ENCODE measurements at places on chromosomes 7 and 10.

DNA sequence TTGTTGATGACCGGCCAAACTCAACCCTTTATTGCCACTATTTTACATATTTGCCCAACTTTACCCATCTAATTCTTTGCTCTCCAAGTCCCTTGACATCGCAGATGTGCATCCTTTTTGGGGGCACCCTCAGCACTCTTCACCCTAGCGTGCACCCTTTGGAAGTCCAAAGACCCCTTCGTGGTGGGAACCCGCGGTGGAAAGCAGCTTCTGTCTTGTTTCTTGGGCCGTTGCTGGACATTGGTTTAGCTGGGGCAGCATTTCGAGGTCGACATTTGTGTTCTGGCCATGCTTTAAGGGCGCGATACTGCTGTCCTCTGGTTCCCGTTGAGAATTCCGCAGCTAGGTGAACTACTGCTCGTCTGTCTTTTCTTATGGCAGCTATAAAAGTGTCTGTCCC lies 326 bp upstream of the PAPOLB start:
- DNase-seq, result no peak

DNA sequence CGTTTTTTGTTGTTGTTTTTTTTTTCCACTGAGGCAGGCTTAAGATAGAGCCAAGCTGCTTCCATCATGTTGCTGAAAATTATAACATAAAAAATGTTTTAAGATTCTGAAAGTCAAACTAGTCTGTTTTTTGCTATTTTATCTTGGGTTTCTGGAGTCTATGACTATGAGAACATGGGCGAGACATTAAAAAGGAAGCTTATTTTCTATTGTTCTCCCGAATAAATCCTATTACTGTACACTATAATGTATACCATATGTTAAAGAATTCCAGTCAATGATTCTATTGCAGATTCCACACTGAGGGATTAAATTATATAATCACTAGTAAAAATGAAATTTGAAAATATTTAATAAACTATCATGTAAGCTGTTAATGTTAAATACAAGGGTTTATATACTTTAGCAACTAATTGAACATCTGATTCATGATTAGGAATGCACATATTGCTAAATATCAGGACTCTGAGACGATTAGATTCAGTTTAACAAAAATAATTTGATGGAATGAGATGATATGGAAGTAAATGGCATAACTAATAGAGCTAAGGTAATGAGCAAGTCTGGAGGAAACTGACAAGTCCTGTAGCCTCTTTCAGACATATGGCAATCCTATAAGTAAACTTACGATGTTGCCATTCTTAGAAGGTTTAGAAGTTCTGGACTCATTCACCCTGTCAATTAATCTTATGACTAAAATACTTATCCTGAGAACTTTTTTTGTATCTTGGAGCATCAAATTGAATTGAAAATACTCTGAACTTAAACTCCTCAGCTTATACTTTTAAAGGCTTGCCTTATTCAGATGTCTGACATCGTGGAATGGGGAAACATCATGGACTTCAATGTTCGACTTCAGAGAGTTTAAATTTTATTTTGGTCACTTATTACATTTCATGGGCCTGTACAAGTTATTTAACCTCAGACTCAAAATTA lies 294.8 kb upstream of the DGKB start:
- DNase-seq, result no peak

GRCh38 chr10:120538091-120538490 lies 81.1 kb downstream of the PLPP4 start:
- no peak for DNase-seq

- DNase-seq, result no peak
Observed at GRCh38 chr7:43460733-43461348, 122.1 kb upstream of the STK17A start.

- DNase-seq, result no peak
Observed at GRCh38 chr7:26295015-26295414, 3.4 kb downstream of the SNX10 start.

DNA sequence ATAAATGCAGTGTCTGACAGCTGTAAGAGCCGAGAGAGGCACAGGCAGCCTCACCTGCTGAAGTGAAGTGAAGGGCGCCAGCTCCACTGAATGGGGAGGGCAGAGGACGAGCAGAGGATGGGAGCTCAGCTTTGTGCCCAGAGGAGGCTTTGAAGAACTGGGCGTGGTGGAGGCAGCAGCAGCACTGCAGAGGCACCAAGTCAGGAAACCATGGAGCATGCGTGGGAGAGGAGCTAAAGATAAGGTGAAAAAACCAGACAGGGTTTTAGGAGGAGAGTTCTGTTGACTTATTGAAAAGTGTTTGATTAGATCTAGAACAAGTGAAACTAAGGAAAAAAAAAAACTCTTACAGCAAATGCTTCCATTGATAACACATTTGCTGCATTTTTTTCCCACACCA lies 216.4 kb downstream of the CXCL12 start:
- DNase-seq, result no peak

DNA sequence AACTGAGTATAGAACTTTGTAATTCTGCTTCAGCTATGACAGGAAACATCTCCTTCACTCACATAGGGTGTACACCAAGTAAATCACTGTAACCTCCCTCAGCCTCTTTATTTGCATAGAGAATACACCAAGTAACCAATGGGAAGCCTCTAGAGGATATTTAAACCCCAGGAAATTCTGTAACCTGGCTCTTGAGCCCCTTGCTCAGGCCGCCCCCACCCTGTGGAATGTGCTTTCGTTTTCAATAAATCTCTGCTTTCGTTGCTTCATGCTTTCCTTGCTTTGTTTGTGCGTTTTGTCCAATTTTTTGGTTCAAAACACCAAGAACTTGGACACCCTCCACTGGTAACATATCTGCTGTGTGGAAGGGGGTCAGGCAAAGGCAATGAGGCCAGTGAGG lies 60.2 kb downstream of the CLRN3 start:
- no peak for DNase-seq

Measured in activated T-helper 1 cell treated with anti-CD3 and anti-CD28 coated beads, Interleukin-2, amount 50 U/mL, for 16 hours (primary cell).